T-cell (primary cell): ENCODE measurements at places on chromosomes 3 and 15. TPM values are rescaled to one million over a fixed set of nuclear protein-coding genes. Genes with fewer than 3 reads are reported as not detected.

The KCNAB1 gene
- total RNA-seq, result not detected

DNA sequence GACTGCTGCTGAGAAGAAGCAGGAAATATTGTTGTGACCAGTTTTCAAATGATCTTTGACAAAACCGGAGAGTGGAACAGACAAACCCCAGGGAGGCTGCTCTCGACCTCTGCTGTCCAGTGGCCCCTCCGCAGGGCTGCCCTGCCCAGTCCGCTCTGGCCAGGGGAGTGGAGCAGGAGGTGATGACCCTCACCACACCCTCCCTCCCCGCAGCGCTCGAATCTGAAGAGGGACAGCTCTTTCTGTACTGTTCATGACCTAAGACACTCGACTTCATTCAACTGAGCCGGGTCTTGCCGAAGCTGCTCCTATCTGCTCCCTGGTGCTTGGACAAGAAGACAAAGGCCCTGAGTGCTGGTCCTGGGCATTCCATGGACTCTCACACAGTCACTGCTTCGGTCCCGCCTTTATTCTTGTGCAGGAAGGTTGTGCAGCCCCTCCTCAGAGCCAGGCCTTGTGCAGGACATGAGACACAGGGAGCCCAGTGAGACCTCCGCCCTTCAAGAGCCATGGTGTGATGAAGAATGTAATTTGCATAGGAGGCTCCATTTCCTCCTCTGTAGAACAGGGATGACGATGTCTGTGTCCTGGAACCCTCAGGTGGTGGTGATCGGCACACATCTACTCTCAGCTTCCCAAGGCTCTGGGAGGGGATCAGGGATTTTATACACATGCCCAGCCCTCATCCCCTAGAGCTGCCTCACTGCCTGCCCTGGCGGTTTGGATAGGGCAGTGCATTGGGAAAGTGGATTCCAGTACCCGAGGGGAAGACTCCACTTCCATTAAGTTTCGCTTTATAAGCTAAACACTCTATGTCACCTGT is 97.1 kb upstream of the PRR20G start:
- peaks cover 2% of the 10 kb centered on the region for H3K27me3 ChIP-seq
- no peak overlapping the region for H3K4me3 ChIP-seq
- DNase-seq, result no peak
- no peaks in the 10 kb centered on the region for H3K4me1 ChIP-seq
- H3K36me3 ChIP-seq, result no peaks in the 10 kb centered on the region

DNA sequence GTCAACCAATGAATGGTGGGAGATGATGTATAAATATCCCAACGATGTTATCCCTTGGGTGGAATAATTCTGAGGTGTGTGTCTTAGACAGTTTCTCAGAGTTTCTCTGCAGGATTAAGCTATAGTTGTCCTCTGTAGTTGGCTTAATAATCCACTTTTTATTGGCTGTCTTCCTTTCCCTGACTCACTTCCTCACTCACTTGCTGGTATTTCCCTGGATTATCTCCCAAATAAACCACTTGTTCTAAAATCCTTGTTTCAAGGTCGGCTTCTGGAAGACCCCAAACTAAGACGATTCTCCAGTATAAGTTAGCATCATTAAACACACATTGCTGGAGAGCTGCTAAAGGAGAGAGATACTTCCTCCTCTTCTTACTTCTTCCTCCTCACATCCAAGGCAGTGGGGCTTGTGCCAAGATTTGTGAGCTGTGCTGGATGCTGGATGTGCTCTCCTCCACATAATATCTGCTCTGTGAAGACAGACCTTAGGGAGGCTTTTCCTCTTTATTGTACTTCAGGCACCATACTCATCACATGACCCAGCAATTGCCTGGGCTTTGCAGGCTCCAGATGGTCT is 22.5 kb upstream of the ROPN1 start:
- H3K4me3 ChIP-seq, result no peak overlapping the region
- no peak overlapping the region for H3K27ac ChIP-seq
- no peaks in the 10 kb centered on the region for H3K4me1 ChIP-seq
- no peaks in the 10 kb centered on the region for H3K36me3 ChIP-seq
- no peaks in the 10 kb centered on the region for H3K27me3 ChIP-seq

- no peaks in the 10 kb centered on the region for H3K4me1 ChIP-seq
- no peak for DNase-seq
- no peaks in the 10 kb centered on the region for H3K27me3 ChIP-seq
- no peak overlapping the region for H3K27ac ChIP-seq
- H3K4me3 ChIP-seq, result no peak overlapping the region
- no peaks in the 10 kb centered on the region for H3K36me3 ChIP-seq
Observed at GRCh38 chr3:55750525-55750924, 263.4 kb upstream of the WNT5A start.

GRCh38 chr3:147807776-147808175 is 398.6 kb downstream of the ZIC1 start:
- H3K4me1 ChIP-seq, result no peaks in the 10 kb centered on the region
- no peak overlapping the region for H3K4me3 ChIP-seq
- DNase-seq, result no peak
- H3K36me3 ChIP-seq, result no peaks in the 10 kb centered on the region

DNA sequence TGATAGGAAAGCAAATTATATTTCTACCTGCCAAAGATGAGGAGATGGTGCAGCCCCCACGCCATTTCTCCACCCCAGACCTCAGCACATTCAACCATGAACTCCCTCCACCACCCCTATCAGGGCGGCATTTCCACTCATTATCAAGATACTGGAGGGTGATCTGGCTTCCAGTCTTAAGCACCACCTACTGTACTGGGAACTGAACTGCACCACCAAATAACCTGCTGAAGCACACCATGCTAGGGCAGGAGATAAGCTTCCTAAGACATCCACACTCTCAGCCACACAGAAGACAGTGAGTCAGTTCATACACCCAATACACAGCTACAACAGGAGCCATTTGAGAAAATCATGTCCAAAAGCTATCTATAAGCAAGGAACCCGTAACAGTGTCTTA is 98.8 kb downstream of the FGF7 start:
- DNase-seq, result no peak
- H3K36me3 ChIP-seq, result no peaks in the 10 kb centered on the region
- no peak overlapping the region for H3K27ac ChIP-seq
- H3K4me1 ChIP-seq, result no peaks in the 10 kb centered on the region
- H3K4me3 ChIP-seq, result no peak overlapping the region
